ENCODE measurements at places on chromosomes 4 and X.

- DNase-seq: no peak
Observed at GRCh38 chr4:112519689-112520597, 4.0 kb upstream of the NEUROG2 start.

DNA sequence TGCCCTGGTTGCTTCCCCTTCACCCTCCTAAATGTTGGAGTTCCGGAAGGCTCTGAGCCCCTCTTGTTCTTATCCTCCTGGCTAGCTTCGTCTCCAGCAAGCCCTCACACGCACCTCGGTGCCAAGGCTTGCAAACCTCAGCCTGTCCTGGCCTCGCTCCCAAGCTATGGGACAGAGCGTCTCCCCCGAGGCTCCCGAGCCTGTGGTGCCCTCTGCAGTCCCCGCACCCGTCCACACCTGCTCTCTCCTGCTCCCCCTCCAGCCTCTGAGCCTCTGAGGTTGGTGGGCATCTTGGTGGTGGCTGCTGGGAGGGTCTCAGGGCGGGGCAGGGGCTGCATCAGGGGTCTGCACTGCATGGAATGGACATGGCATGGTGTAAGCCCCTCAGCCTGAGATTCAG, 63.2 kb downstream of the TRMT44 start:
- DNase-seq: no peak

DNA sequence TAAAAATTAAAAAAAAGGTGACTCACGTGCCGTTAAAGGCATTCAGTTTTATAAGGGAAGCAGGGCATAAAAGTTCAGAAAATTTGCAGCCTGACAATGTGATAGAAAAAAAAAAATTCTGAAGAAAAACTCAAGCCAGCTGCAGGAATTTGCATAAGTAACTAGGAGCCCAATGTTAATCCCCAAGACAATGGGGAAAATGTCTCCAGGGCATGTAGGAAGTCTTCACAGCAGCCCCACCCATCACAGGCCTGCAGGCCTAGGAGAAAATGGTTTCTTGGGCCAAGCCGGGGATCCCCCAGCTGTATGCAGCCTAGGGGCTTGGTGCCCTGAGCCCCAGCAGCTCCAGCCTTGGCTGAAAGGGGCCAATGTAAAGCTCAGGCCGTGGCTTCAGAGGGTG, 31.2 kb downstream of the CHM start:
- DNase-seq: no peak

- DNase-seq: no peak
Observed at GRCh38 chr4:107265859-107266258, 229.7 kb upstream of the DKK2 start.

GRCh38 chr4:154583677-154584076, 6.9 kb downstream of the FGA start:
- DNase-seq: no peak

GRCh38 chr4:26692014-26692726, 108.3 kb downstream of the TBC1D19 start:
- DNase-seq: no peak

Measured in urinary bladder (tissue), 4 donors.